ENCODE measurements at places on chromosomes 16 and 17.

DNA sequence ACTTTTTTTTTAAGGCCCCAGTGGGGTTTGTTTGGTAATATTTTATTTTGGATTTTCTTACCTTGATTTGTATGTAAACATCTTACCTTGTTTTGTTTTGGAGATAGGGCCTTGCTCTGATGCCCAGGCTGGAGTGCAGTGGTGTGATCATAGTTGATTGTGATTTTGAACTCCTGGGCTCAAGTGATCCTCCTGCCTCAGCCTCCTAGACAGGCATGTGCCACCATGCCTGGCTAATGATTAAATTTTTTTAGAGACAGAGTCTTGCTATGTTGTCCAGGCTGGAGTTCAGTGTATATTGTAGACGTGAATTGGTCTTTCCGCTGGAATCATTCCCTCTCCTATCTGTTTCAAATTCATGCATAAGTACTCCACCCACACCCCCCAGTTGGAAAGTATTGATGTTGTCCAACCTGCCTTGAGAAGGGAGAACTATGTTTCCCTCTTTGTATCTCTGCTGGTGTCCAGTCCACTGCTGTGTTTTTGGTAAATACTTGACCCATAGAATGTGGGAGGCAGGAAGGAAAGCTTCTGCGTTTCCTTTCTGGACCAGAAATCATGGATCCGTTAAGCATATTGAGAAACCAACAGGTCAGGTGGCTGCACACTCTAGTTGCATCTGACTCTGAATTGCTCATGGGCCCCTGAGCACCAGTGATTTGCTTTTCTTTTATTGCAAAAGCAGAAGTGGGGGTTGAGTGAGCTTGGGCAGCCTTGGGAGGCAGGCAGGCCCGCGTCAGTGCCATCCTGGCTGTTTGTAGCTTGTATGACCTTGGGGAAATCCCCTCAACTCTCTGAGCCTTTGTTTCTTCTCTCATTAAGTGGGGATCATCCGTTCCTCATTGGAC is 25.0 kb downstream of the RMI2 start:
- DNase-seq, result no peak

GRCh38 chr17:78204387-78205123 is 9.5 kb upstream of the BIRC5 start:
- no peak for DNase-seq

- DNase-seq, result no peak
Measured at GRCh38 chr17:2028234-2028614, 1.7 kb upstream of the DPH1 start.

DNA sequence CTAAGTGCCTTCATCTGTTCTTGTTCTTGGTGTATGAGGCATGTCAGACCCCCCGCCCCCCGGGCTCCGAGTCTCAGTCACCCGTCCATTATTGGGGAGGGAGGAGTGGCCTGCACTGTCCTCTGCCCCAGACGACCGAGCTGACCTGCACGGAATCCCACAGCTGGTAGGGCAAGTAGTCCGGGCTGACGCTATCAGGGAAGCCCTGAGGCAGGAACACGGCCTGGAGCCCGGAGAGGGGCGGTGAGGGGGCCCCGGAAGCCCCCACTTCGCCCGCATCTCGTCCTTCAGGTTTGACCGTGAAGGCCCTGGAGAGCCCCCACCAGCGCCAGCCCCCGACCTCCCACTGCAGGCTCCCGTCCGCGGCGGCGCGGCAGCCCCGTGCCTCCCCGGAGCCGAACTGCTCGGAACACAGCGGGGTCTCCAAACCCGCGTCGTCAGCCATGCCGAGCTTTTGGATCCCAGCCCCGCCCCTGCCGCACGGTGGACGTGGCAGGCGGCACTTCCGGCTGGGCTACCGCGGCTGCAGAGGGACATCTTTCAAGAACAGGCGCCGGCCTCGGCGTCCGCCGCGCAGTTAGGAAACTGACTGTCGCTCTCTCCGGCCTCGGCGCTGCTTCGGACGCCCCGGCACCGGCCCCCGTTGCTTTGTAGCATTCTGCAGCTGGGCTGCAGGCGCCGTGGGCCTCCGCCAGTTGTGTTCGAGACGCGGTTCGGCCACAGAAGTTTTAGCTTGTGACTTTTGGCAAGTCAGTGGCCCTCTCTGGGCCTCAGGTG is at the start of gene RUSF1:
Gene RUSF1, minus strand, starts transcription at position 463 of the 777 bp plus-strand sequence. Its CDS starts 18 bp downstream, at position 445.
- peak; percentile 62 for DNase-seq

GRCh38 chr16:85429776-85430522 is 183.2 kb upstream of the GSE1 start:
- DNase-seq, result no peak

GRCh38 chr16:53482123-53482522 is 20.9 kb downstream of the AKTIP start:
- no peak for DNase-seq

DNA sequence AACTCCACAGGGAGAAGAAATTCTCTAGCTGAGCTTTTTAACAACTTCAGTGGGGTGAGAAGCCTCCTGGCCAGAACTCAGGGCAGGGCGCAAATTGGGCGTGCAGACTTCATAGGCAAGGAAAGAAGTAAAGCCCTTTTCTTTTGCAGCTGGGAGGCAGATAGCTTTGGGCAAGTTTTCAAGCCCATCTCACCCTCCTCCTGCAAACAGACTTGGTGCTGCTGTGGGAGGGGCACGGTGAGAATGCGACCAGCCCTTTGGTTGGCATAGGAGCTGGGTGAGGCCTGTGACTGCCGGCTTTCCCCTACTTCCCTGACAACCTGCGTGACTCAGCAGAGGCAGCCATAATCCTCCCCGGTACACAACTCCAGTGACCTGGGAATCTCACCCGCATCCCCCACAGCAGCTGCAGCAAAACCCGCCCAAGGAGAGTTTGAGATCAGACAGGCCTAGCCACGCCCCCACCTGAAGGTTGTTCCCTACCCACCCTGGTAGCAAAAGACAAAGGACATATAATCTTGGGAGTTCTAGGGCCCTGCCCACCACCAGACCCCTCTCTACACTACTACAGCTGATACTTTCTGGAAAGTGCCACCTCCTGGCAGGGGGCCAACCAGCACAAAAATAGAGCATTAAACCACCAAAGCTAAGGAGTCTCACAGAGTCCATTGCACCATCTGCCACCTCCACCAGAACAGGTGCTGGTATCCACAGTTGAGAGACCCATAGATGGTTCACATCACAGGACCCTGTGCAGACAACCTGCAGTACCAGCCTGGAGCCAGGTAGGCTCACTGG is 195.5 kb upstream of the CCL2 start:
- DNase-seq, result no peak

GRCh38 chr16:17205279-17206211 is 265.2 kb downstream of the XYLT1 start:
- no peak for DNase-seq

- DNase-seq, result no peak
Measured at GRCh38 chr17:7041607-7042500, 2.0 kb downstream of the SLC16A11 start.

- no peak for DNase-seq
Measured at GRCh38 chr17:64938925-64939474, 19.7 kb upstream of the LRRC37A3 start.

DNA sequence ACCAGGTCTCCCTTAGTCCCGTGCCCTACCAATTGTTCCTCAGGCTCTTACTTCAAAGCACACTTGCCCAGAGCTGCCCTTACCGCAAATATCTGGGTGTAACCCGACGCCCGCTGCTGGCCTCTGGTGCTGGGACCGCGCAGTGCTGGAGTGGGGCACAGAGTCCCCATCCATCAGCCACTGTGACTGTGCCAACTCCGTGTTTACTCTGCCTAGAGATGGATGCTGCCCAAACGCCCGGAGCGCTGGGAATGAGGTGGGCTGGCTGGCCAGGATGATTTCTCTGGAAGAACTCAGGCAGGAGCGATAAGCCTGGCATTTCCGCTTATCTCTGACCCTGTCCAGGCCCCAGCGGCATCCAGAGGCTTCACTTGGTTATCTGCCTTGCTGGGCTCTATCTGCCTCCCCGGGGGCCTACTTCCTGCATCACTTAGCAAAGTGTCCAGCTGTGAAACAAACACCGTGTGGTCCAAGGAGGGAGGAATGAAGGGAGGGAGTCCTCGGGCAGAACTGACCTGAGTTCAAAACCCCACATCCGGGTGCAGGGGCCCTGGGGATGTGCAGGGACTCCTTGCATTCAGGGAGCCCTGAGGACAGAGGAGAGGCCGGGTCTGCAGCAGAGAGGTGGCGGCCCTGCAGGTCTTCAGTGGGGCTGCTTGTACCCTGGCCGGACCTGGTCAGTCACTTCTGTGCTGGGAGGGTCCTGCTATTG is 9.4 kb upstream of the MYLK3 start:
- no peak for DNase-seq

GRCh38 chr16:5108505-5109158 is 11.0 kb upstream of the EEF2KMT start:
- no peak for DNase-seq

- no peak for DNase-seq
Measured at GRCh38 chr16:3358871-3359270, 3.2 kb downstream of the OR2C1 start.

- DNase-seq, result no peak
Measured at GRCh38 chr16:73151225-73151624, 103.3 kb upstream of the ZFHX3 start.

DNA sequence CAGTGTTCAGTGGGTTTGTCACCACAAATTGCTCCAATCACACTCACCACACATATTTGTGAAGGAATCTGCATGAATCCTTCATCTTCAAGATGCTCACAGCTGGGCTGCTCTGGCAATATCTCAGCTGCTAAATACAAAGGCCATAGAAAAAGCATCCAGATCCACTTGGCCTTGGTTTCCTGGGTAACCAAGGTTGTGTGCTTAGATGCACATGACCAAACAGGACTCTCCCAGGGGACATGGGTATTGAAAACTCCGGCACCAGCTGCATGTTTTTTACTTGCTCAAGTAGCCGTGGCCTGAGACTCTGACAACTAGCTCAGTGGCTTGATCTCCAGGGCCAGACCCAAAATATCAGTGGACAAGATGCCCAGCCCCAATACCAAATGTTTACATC is 131.3 kb downstream of the CBLN1 start:
- no peak for DNase-seq

DNA sequence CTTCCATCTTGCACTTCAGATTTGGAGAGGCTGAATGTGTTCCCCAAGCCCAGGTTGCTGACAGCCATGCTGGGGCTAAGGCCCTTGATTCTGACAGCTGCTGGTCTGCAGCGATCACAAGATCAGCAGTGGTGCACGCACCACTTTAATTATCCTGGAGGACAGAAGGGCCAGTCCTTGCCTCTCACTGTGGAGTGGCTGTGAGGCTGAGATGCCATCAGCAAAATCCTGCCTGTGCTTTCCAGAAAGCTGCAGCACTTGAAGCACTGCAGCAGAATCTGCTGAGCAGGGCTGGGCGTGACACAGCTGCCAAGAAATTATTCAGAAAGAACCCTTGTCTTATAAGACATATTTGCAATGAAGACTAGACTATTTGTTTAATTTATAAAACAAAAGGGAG is 37.1 kb downstream of the NUP93 start:
- DNase-seq, result no peak

DNA sequence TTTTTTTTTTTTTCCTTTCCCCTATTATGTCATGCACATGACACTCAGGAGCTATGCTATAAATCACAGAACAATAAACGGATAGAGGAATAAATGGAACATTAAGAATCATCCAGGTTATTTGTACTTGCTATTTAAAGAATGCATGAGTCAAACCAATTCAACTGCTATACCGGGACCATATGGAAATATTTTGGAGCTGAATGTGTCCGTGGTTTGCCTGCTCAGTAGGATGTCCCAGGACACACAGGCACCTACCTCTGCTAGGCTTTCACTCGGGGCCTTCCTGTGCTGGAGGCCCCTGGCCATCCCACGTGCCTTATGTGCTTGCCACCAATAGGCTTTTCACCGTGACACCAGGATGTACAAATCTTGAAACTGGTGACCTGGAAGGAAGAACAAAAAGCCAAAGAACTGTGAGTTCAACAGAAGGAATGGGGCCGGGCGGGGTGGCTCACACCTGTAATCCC is 15.3 kb upstream of the SEC14L1 start:
- DNase-seq, result no peak

GRCh38 chr16:35386619-35387018 is 1927.2 kb downstream of the TP53TG3F start:
- DNase-seq, result no peak

GRCh38 chr17:73404246-73404645 is 92.4 kb upstream of the CDC42EP4 start:
- no peak for DNase-seq

- peak; percentile 23 for DNase-seq
Measured at GRCh38 chr17:38444151-38444550, 15.9 kb downstream of the ARHGAP23 start.

DNA sequence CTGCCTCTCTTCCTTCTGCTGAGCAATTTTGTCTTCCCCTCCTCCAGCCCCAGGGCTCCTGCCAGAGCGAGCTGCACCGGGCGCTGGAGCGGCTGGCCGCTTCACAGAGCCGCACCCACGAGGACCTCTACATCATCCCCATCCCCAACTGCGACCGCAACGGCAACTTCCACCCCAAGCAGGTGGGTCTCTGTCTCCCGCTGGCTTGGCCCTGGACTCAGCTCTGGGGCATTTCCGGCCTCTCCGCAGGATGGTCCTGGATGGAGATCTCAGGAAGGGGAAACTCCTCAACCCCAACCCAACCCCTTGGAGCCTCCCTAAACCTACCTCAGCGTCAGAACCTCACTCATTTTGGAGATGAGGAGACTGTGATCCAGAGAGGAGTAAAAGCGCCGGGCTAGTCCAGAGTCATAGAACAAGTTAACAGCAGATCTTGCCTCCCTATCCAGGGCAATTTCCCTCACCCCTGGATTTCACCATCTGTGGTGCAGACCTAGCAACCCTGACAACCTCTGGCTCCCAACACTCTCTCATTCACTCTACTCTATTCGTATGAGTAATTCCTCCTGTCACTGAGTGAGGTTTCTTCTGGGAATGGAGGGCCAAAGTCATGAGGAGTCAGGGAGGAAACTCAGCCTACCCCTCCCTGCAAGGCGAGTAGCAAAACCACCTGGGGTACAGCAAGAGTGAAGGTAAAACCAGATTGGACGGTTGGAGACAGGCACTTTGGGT is 10.8 kb downstream of the IGFBP4 start:
- no peak for DNase-seq

DNA sequence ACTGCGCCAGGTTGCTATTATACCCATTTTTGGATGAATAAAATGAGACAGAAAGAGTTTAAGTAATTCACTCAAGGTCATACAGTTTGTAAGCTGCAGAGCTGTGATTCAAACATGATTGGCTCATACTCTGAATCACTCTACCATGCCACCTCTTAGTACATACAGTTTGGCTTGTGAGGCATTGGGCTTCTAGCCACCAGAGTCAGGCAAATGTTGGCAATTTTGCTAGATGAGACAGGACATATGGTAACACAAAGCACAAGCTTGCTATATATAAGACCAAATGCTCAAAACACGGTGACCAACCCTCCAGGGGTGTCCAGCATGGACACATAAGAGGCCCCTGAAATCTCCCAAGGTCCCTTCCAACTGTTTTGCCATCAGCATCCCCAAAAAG is 236.0 kb upstream of the IRX5 start:
- no peak for DNase-seq

- no peak for DNase-seq
Measured at GRCh38 chr17:78556812-78557211, 20.4 kb downstream of the DNAH17 start.

DNA sequence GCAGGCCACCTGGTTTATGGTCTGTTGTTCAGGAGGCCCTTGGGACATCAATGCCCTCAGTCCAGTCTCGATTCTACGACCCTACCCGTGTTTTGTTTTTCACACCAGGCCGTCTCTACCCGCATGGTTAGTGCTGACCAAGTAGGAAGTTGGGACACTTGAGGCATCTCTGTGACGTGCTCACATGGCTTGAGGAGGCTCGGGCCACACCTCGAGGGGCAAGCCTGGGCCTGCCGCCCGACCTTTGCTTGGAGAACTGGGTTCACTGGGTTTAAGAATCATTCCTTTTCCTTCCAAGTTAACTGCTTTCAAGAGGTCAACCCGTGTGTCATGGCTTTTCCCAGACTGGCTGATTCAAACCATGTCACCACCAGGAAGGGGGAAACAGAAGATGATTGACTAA is 86.8 kb downstream of the CMIP start:
- DNase-seq, result no peak
